ENCODE measurements at places on chromosomes 11 and 22. TPM values are rescaled to one million over a fixed set of nuclear protein-coding genes. Genes with fewer than 3 reads are reported as not detected.

DNA sequence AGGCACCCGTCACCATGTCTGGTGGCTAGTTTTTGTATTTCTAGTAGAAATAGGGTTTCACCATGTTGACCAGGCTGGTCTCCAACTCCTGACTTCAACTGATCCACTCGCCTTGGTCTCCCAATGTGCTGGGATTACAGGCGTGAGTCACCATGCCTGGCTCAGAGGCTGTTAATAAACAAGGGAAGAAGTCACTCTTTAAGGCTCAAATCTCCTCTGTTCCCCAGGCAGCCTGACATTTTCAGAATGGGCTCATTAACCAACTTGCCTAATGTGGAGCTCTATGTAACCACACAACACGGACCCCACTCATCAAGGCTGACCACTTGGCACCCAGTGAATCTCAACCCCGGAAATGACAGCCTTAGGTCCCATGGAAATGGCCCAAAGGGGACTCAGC is 24.1 kb downstream of the APOL3 start:
- no peaks in the 10 kb centered on the region for H3K36me3 ChIP-seq
- H3K4me1 ChIP-seq: peaks cover 19% of the 10 kb centered on the region
- no peak overlapping the region for H3K4me3 ChIP-seq
- no peak for DNase-seq

GRCh38 chr11:103370076-103370475 is 260.9 kb downstream of the DYNC2H1 start:
- H3K4me3 ChIP-seq: no peak overlapping the region
- H3K27ac ChIP-seq: no peak overlapping the region
- peaks cover 5% of the 10 kb centered on the region for H3K36me3 ChIP-seq
- H3K27me3 ChIP-seq: no peaks in the 10 kb centered on the region
- no peak for DNase-seq
- H3K4me1 ChIP-seq: no peaks in the 10 kb centered on the region

DNA sequence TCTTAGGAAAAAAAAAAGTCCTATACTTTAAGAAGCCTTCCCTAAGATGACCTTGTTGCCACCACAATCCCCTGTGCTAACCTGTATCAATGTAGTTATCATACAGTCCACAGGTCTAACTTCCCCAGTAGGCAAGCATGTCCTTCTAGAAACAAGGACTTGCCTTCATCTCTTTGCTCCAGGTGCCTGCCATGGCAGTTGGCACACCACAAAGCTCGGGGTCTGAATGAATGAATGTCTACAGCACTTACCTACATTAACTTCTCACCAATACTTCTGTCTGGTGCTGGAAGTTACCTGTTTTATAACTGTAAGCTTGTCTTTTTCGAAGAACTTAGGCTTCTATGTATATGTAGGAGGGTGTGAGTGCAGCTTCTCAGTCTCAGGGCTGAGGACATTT is 23.4 kb downstream of the CLPB start:
- H3K36me3 ChIP-seq: no peaks in the 10 kb centered on the region
- DNase-seq: no peak
- H3K4me3 ChIP-seq: no peak overlapping the region
- no peak overlapping the region for H3K27ac ChIP-seq

DNA sequence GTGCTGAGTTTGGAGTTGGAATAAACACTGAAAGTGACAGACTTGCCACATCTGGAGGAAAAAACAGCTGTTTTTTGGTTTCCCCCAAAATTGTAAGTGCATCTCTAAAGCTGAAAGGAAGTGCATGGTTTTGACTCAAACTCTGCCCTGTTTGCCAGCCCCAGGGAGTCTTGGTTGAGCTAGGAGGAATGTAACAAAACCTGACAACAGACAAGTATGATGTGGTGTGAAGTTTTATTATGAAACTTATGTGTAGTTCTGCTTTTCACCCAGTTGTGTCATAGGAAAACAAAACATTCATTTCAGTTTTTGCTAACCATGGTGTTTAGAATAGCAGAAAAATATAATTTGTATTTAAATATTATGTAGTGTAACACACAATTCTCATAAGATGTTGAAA is 31.7 kb upstream of the PDE3B start:
- DNase-seq: peak; percentile 35
- H3K4me3 ChIP-seq: peak overlapping the region; percentile 31
- peak overlapping the region; percentile 56 for H3K27ac ChIP-seq

GRCh38 chr11:16335236-16335962 is 20.9 kb downstream of the SOX6 start:
- no peaks in the 10 kb centered on the region for H3K27me3 ChIP-seq
- no peak for DNase-seq
- H3K27ac ChIP-seq: no peak overlapping the region

- H3K4me3 ChIP-seq: peak overlapping the region; percentile 67
- no peaks in the 10 kb centered on the region for H3K27me3 ChIP-seq
- H3K4me1 ChIP-seq: peaks cover 96% of the 10 kb centered on the region
- peak; percentile 83 for DNase-seq
Observed at GRCh38 chr11:64856382-64857227, 12.2 kb upstream of the CDC42BPG start.

- H3K27ac ChIP-seq: no peak overlapping the region
- no peaks in the 10 kb centered on the region for H3K4me1 ChIP-seq
- H3K36me3 ChIP-seq: no peaks in the 10 kb centered on the region
- DNase-seq: peak; percentile 40
- no peak overlapping the region for H3K4me3 ChIP-seq
- no peaks in the 10 kb centered on the region for H3K27me3 ChIP-seq
Observed at GRCh38 chr11:11036848-11037732, 179.2 kb upstream of the ZBED5 start.

- H3K27ac ChIP-seq: no peak overlapping the region
- H3K27me3 ChIP-seq: peaks cover 9% of the 10 kb centered on the region
- H3K4me1 ChIP-seq: no peaks in the 10 kb centered on the region
- DNase-seq: peak; percentile 2
Observed at GRCh38 chr11:35845860-35846259, 98.0 kb upstream of the LDLRAD3 start.

DNA sequence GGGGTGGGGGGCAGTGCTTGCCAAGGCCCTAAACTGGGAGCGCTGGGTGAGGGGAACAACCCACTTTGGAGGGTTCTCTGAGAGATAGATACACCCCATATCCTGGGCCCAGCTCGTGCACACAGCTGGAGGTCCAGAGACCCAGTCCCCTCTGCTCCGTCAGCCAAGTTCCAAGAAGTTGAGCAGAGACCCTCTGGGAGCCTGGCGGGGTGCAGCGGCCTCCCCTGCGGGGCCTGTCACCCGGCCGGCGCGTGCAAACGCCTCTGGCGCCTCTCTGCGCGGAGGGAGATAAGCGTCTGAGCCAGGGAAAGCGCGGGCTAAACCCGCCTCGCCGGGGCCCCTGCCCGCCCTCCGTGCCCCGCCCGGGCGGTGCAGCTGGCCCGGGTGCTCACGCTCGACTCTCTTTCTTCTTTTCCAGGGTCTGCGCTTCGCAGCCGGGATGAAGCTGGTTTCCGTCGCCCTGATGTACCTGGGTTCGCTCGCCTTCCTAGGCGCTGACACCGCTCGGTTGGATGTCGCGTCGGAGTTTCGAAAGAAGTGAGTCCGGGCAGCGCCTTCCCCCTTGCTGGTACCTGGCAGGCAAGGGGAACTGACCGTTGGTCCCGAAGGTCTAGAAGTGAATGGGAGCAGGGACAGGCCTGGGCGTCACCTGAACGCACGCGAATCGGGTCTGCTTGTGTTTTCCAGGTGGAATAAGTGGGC is 540 bp downstream of the ADM start:
- no peak overlapping the region for H3K27ac ChIP-seq
- H3K4me3 ChIP-seq: peak overlapping the region; percentile 92
- H3K27me3 ChIP-seq: peaks cover 76% of the 10 kb centered on the region

- H3K36me3 ChIP-seq: no peaks in the 10 kb centered on the region
- no peak for DNase-seq
- no peaks in the 10 kb centered on the region for H3K4me1 ChIP-seq
- H3K27ac ChIP-seq: no peak overlapping the region
- H3K27me3 ChIP-seq: no peaks in the 10 kb centered on the region
Observed at GRCh38 chr11:84825106-84825660, 802.0 kb downstream of the DLG2 start.

BATF2 gene
- total RNA-seq: 0.31 TPM

GRIA4 gene
- total RNA-seq: not detected

POLR2L gene
- total RNA-seq: 30.9 TPM

GPHA2 gene
- 0.81 TPM for total RNA-seq

USP2 gene
- total RNA-seq: 0.91 TPM
